ENCODE measurements at places on chromosomes 13 and 19.

DNA sequence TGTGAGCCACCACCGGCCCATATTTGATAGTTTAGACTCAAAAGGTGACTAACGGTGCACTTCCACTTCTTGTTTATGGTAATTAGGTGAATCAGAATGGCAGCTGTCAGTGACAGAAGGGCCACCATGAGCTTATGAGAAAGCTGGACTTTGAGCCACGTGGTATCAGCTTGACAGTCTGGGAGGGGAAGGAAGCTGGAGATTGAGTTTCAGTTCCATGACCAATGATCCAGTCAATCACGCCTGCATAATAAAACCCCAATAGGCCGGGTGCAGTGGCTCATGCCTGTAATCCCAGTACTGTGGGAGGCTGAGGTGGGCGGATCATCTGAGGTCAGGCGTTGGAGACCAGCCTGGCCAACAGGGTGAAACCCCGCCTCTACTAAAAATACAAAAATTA, 8.2 kb downstream of the EID2B start:
- no peaks in the 10 kb centered on the region for H3K27me3 ChIP-seq
- no peak for DNase-seq
- H3K36me3 ChIP-seq, result no peaks in the 10 kb centered on the region
- H3K4me1 ChIP-seq, result peaks cover 12% of the 10 kb centered on the region
- H3K4me3 ChIP-seq, result no peak overlapping the region

DNA sequence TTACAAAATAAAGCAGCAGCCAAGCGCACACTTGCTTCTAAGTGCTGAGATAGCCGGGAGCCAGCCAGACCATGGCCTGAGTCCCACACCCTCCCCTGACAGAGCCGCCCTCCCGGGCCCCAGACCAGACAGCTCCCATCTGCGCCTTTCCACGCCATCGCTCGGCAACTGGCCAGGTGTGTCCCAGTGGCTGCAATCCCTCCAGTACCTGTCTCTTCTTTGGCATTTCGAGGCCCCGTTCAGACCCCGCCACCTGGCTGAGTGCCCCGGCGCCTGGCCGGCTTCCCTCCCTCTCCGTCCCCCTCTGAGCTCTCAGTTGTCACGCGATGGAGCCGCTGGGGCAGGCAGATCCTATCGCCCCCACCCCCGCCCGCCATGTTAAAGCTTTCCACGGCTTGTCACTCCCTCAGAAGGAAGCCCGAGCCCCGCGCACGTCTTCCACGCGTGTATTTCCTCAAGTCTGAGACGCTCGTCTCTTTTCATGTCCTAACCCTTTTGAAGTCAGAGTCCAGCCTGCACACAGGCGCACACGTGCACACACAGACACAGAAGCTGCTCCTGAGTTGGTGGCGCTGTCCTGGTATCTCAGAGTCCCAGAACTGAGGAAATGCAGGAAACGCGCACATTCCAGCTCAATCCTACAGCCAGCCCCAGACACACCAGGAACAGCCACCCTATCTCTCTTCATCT, 7.9 kb downstream of the MLLT1 start:
- peak overlapping the region; percentile 15 for H3K27ac ChIP-seq
- H3K27me3 ChIP-seq, result no peaks in the 10 kb centered on the region
- no peak for DNase-seq
- H3K36me3 ChIP-seq, result peaks cover 17% of the 10 kb centered on the region
- H3K4me1 ChIP-seq, result peaks cover 43% of the 10 kb centered on the region
- no peak overlapping the region for H3K4me3 ChIP-seq

DNA sequence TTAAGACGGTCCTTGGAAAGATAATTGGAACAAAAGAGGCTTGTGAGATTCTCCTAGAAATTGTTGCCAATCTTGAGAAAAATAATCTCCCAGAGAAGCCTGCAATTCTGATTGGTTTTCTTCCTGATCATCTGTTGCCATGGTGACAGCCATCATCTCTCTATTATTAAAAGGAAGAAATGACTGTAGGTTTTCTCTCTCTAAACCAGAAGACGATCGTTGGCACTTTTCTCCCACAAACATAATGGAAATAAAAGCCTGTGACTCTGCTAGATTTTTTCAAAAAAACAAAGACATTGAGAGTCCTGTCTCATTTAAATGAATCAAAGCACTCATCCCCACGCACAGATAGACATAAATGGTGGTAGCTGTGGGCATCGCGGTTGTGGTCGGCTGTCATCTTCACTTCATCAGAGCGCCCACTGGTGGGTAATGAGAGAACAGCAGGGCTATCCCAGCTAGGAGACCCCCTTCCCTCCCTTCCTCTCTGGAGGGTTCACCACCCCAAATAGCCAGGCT, 21.7 kb upstream of the CALM3 start:
- H3K4me1 ChIP-seq, result peaks cover 19% of the 10 kb centered on the region
- peak; percentile 26 for DNase-seq
- H3K27ac ChIP-seq, result no peak overlapping the region
- H3K36me3 ChIP-seq, result no peaks in the 10 kb centered on the region

- H3K4me3 ChIP-seq, result no peak overlapping the region
- H3K4me1 ChIP-seq, result peaks cover 6% of the 10 kb centered on the region
- H3K27me3 ChIP-seq, result peaks cover 10% of the 10 kb centered on the region
- no peaks in the 10 kb centered on the region for H3K36me3 ChIP-seq
- DNase-seq, result no peak
Observed at GRCh38 chr13:109698779-109699178, 87.6 kb downstream of the IRS2 start.

DNA sequence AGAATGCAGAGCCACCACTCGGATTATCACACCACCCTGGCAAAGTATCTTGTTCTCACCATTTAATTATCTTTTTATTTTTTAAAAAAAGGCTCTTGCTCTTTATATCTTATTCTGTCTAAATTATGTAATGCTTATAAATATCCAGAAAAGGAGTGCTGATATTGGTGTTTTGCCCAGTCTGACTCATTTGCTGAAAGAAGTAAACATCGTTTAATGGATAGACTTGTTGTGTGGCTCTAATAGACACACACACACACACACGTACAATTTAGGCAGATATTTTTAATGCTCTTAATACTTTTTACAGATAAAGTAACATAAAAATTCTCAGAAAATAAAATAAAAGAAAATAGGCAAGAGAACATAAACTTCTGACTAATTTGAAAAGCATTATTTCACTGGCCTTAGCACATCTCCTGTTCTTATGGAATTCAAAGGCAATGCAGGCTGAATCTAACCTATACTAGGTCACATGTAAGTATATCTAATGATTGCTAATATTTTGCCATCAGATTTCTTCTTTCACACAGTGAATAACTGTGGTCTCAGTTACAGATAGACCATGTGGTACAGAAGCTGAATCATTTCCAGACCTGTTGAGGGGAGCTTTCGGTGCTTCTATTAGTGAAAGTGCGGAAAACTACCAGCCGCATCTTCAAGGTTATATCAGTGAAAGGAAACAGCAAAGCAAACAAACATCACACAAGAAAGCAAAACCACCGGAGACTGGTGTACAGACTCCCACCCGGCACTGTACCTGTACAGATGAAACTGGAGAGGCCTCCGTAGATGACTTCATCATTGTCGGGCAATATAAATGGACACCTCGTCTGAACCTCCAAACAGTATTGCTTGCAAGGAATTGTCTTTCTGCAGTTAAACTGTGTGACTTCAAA, 642.1 kb upstream of the ARGLU1 start:
- no peak overlapping the region for H3K27ac ChIP-seq
- H3K4me1 ChIP-seq, result no peaks in the 10 kb centered on the region
- H3K36me3 ChIP-seq, result no peaks in the 10 kb centered on the region
- no peak overlapping the region for H3K4me3 ChIP-seq
